CD4-positive, alpha-beta T cell treated with Interleukin-4 for 4 hours (primary cell): ENCODE measurements at places on chromosomes 5 and 9.
A peak's percentile ranks its signal among the peaks of the same experiment; 100 is the strongest.

DNA sequence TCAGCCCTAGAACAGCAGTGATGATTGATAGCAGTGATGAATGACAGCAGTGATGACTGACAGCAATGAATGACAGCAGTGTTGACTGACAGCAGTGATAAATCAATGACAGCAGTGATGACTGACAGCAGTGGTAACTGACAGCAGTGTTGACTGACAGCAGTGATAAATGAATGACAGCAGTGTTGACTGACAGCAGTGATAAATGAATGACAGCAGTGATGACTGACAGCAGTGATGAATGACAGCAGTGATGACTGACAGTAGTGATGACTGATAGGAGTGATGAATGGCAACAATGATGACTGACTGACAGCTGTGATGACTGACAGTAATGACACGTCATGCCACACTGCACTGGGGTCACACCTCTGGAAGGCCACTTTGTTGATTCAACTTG, 106.8 kb downstream of the ENTREP1 start:
- no peak for DNase-seq

DNA sequence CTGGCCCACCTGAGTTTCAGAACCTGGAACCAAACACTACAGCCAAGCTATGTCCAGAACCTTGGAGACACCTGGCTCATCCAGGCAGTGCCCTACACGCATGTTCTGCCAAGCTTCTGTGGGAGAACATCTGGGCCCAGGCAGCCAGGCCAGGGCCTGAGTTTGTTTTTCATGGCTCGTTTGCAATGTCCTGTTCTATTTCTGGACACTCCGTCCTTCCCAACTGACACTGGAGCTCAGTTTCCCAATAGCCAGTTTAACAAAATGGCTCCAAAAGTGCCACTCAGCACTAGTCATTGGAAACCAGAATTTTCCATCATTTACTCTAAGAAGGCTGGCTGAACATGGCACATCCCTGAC, 38.6 kb downstream of the SH3RF2 start:
- DNase-seq, result no peak

- no peak for DNase-seq
Measured at GRCh38 chr5:148740079-148740858, 85.9 kb upstream of the HTR4 start.

DNA sequence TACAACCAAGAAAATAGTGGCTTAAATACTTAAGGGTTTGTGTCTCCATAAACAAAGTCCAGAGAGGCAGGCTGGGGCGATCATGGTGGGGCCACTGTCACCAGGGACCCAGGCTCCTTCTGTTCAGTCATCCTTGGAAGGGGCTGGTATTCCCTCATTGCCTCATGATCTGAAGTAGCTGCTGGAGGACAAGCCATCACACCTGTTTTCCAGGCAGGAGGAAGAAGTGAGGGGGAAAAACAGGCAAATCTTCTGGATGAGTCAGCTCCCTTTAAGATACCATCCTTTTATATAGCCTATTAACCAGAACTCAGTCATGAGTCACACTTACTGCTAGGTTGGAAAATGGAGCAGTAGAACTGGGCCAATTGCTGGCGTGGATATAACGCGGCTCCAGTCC, 92.3 kb downstream of the DAP start:
- no peak for DNase-seq

DNA sequence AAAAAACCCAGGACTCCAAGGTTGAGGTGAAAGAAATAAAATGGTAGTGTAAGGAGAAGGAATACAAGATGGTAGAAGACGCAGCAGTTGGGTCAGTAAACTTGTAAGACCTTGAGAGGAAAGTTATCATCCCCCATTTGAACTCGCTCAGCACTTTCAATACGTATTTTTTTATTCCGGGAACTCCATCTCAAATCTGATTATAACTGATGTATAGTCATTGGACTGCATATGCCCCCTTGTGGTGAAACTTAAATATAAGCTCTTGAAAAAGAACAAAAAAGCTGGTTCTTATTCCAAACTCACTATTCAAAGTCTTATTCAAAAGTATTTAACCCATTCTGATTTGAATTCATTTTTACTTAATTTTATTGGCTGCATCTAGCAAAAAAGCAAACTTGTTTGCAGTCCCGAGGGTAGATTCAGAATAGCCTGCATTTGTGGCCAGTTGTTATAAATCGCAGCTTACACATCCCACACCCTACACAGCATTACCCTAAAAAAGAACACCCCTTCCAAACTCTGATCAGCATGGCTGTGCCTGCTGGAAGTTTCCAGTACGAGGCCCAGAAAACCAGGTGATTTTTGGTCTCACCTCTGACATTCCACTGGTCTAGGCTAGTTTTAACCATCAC, 118.0 kb downstream of the ESM1 start:
- peak; percentile 70 for DNase-seq

- DNase-seq, result no peak
Measured at GRCh38 chr5:151925340-151925739, 689 bp upstream of the GLRA1 start.

- no peak for DNase-seq
Measured at GRCh38 chr9:93155716-93156474, 21.8 kb upstream of the NINJ1 start.

DNA sequence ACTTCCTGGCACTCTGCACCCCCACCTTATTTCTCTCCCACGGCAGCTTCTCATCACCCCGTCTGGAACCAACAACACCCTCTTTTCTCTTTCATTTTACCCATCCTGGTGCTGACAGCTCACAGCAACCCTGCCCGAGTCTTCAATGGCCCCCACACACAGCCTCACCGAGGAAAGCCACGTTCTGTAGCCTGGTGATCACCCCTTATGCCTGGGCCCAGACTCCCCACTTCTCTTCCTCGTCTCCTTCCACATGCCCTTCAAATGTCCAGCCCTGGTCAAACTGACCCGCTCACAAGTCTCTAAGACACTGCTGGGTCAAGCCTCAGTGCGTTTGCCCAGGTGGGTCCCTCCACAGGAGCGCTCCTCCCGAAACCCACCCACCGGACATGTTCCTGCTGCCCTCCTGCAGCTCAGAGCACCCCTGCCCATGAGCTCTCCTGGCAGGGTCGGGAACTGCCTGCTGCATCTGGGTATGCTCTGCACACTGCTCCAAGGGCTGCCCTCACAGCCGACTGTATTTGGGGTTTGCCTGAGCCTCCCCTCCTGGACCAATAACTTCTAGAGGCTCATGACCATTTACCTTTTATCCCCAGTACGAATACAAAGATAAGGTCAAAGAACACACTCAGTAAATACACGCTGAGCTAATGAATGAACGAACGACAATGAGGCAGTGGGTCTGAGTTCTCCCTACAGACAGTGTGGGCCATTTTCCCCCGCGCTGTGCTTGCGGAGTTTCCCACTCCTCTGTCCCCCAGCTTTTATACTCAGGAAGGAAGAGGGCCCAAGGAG, 154.7 kb upstream of the PHYKPL start:
- DNase-seq, result no peak

DNA sequence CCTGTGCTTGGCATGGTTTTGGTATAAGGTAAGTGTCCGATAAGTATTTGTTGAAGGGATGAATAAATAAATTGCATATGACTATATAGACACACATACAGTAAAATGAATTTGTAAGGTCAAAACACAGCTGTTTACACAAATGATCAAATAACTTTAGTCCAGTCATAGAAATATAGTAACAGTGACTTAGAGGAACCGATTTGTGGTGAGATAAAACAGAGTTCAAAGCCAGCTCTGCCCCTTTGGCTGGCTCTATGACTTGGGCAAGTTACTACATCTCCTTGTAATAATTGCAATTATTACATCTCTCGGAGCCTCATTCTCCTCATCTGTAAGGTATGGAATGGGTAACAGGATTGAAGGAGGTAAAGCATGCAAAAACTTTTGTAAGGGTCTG, 384.0 kb downstream of the PLK2 start:
- DNase-seq, result no peak

GRCh38 chr9:136996361-136997292, at the start of gene CLIC3:
CLIC3 (minus strand) TSS chr9:136996568; CDS start chr9:136996543, 25 bp downstream.
- DNase-seq, result peak; percentile 63

DNA sequence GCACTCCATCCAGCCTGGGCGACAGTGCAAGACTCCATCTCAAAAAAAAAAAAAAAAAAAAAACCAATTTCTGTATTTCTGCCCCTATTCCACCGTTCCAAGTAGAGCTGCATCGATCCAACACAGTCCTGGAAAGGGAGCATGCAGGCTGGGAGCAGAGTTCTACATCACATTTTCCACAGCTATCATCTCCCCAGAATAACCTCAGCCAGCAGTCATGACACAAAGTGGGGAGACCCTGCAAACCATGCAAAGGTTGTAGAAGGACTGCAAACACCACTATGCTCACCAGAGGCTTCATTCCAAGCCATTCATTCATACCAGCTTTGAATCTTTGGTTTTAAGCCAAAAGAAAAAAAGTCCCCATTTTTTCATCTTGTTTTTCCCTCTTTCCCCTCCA, 20.8 kb upstream of the ZNF354A start:
- no peak for DNase-seq

DNA sequence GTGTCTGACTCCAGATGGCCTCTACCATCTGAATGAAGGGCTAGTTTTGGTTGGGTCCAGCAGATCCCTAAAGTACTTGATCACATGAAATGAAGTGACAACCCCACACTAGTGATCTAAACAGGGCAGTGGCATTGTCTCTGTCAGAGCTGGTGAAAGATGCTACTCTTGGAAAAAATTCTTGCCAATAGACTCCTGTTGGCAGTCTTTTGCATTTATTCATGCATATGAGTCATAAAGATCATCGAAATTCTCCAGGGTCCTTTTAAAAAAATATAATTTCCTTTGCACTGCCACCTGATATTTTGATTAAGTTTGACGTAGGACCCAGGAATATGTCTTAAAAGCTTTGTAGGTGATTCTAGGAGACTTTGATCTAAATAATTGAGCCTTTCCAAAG, 135.1 kb upstream of the ELL2 start:
- DNase-seq, result no peak

GRCh38 chr9:16133032-16133431, 580.2 kb downstream of the CCDC171 start:
- no peak for DNase-seq

DNA sequence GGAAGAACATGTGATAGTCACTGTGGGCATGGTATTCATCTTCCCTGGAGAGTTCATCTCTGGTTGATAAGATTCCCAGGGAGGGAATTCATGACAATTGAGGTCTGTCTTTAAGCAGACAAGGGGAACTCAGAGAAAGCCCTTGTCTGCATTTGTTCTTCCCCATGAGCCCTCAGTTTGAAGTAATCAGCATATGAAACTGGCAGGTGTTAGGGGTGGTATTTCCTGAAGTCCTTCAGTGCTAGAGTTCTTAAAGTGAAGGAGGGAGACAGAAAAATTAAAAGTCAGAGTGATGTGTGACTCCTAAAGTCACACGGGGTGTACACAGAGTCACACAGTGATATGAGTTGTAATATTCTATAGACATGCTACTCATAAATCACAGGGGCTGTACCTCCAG, 60.6 kb upstream of the SYK start:
- no peak for DNase-seq

- DNase-seq, result peak; percentile 81
Measured at GRCh38 chr5:132427281-132428146, 58.0 kb downstream of the SLC22A5 start.

DNA sequence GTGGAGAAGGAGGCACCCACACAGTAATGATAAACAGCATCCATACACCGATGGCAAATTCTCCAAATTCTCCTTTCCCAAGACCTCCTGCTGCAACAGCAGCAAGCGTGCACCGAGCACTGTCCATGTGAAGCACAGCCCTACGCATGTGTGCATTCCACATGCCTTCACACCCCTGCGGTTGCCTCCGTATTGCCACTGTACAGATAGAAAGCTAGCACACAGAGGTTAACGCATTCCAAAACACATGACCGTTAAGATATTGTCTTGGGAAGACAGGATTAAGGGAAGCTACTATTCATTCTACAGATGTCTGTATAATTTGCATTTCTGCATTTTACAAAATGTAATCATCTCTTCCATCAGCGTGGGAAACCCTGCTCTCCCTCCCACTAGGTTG, 6.6 kb downstream of the FLT4 start:
- no peak for DNase-seq

DNA sequence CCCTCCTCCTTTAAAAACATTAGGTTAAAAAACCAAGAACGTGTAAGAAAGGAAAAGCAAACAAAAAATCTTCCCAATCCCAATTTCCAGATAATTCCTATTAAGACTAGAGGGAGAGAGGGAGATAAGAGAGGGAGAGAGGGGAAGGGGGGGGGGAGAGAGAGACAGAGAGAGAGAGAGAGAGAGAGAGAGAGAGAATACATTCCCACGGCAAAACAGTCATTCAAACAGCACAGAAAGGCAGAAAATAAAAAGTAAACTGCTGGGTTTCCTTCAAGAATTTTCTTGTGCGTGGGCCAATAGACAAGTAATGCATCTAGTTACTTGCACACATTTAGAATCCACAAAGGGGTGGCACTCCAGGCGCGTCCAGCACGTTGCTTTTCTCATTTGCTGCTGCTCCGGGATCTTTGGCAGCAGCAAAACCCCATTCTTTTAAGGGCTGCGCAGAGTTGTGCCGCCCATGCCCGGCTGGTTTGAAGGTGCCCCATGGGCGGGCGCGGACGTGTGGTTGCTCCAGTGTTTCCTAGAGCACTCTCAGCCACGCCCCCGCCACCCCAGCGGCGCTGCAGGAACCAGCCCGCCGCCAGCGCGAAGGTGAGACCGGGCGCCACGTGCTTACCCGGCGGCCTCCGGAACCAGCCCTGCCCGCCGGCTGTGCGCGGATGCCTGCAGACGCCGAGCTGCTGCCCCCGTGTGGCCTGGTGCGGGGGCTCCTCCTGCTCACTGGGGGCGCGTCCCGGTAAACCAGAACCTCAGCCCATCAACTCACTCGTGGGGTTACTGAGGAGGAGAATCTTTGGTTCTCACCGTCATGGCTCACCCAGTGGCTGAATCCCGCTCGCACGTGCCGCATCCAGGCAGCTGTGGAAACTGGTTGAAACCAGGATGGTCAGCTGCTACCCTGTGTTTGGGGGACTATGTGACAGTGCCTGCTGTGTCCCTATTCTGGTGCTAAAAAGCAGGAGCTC, 44.6 kb downstream of the STC2 start:
- peak; percentile 32 for DNase-seq

- no peak for DNase-seq
Measured at GRCh38 chr9:88418025-88418424, 29.8 kb downstream of the SPIN1 start.

DNA sequence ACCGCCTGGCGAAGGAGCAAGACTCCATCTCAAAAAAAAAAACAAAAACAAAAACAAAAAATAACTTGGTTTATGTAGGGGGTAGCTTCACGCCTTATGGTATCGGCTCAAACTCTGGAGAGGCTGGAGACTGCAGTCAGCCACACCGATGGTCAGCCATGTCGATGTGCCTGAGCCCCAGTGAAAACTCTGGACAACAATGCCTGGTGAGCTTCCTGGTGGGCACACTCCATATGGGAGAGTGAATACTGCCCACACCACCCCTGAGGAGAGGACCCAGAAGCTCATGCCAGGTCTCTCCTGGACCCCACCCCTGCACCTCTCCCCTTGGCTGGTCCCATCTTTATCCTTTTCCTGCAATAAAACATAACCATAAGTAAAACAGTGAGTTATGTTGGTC, 19.6 kb downstream of the IPPK start:
- DNase-seq, result no peak

GRCh38 chr9:2260417-2261306, 245.5 kb downstream of the SMARCA2 start:
- no peak for DNase-seq
